ENCODE measurements at places on chromosomes 1 and 21.

DNA sequence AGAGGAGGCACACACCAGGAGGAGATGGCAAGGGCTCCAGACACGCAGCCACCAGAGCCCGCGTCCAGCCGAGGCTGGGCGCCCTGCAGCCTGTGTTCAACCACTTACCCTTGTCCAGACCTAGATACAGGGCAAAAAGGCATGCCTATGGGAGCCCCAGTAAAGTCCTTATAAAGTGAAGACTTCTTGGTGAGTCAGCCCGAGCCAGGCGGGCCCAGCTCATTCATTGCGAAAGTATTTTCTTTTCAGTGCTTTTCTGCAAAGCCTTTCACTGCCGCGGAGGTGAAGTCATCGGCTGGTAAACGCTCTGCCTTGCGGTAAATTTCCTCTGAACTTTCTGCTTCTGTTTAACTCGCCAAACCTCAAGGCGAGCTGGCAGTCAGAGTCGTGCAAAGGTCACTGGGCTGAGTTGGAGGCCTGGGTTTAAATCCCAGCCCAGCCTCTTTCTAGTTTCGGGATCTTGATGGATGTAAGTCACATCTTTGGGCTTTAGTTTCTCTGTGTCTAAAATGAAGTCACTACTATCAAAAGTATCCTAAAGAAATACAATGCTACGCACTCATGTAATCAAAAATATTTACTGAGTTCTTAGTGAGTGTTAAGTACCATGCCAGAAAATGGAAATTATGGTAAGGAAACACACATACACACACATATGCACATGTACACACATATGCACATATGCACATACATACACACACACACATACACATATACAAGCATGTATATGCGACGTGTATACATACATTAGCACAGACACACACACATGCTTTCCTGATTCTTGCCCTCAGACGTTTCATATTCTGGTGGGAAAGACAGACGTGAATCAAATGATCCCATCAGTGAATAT is 54.7 kb upstream of the IFFO2 start:
- peak; percentile 45 for DNase-seq

DNA sequence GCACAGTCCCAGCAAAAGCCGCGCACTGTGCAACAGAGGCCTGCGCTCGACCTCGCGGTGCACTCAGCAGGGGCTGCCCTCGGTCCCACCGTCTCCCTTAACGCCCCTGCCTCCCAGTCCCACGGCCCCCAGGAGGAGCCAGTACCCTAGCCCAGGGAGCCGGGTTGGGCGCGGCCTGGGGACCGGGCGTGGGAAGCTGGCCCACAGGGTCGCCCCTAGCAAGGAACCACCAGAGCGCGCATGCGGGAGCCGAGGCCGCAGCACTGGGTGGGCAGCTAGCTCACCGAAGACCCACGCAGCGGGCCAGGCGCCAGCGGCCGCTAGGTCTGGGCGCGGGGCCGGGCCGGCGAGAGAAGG is 21.6 kb upstream of the ZNF678 start:
- no peak for DNase-seq

GRCh38 chr1:221725735-221726672 is 15.9 kb downstream of the DUSP10 start:
- DNase-seq, result no peak

DNA sequence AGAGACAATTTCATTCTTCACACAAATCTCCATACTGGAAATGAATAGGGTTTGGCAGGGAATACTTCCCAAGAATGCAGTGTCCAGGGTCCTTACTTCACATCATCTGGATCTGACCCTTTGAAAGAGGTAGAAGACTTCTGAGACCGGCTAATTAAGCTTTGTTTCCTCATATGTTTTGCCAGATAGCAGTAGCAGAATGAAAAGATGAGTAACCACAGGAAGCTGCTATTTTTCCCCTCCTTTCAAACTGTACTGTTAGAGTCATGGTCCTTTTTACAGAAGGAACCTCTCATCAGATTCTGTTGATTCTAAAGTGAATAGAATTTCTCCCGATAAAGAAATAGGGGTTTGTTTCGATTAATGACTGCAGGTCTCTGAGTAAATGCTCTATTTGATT is 1.4 kb upstream of the OLFML3 start:
- DNase-seq, result no peak

DNA sequence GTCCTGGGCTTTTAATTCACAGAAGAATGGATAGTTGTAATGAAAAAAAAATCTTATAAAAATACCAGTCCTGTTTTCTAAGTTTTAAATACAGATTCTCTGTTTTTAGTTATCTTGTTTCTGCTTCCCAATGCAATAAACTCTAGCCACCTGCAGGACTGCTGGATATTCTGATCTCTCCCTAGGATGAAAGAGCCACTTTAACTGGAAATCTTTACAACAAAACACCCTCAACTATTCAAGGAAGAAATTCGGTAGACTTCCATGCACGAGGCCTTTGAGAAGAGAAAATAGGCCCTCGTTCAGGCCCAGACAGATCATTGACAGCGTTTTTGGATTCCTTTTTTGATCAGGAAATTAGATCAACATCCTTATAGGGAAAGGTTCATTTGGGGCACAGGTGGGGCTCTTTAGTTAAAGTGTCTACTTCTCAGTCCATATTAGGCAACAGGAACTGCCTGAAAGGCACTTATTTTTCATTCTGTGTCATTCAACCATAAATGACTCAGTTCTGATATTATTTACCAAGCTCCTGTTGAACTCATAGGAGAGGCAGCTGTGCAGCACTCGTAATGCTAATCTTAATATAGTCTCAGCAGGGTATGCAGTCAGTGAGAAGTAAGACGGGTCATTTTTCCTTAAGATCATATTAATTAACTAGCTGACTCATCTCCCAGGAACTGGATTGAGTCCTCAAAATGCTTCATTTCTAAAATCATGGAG is 71.1 kb upstream of the ERRFI1 start:
- no peak for DNase-seq

DNA sequence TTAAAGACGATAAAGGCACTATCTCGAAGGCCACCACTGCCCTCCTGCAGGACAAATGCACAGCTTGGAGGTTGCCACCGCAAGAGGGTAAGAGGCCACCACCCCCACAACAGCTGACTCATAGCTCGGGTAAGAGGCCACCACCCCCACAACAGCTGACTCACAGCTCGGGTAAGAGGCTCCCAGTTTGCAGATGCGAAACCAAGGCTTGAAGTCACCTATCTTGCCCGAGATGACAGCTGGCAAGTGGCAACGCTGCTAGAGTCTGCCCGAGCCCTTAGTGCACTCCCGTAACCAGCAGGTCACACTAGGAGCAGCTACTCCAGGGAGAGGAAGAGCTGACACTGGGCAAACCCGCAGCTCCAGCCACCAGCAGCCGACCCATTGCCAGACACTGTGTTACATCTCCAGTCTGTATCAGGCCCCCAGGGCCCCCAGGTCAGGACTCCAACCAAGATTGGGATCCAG is 17.1 kb upstream of the SPSB1 start:
- DNase-seq, result peak; percentile 62

- DNase-seq, result no peak
Measured at GRCh38 chr1:168246506-168246905, 20.7 kb downstream of the SFT2D2 start.

DNA sequence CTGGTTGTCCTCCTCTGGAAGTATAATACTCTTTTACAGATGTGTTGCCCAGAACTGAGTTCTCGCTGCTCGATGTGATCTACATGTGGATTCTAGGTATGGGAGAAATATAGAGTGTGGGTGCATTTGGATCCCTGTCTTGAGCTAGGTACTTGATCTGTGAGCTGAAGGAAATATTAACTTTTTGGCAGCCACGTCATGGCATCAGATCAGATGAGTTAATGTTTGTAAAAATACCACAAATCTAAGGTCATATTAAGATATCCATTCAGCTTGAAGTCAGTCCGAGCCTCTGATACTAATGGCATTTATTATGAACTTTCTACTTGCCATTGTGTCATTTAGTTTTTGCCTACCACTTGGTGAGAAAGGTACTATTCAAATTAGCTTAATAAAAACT is 24.6 kb downstream of the MAPKAPK2 start:
- DNase-seq, result no peak

- no peak for DNase-seq
Measured at GRCh38 chr1:169245706-169246105, 121.9 kb downstream of the NME7 start.

DNA sequence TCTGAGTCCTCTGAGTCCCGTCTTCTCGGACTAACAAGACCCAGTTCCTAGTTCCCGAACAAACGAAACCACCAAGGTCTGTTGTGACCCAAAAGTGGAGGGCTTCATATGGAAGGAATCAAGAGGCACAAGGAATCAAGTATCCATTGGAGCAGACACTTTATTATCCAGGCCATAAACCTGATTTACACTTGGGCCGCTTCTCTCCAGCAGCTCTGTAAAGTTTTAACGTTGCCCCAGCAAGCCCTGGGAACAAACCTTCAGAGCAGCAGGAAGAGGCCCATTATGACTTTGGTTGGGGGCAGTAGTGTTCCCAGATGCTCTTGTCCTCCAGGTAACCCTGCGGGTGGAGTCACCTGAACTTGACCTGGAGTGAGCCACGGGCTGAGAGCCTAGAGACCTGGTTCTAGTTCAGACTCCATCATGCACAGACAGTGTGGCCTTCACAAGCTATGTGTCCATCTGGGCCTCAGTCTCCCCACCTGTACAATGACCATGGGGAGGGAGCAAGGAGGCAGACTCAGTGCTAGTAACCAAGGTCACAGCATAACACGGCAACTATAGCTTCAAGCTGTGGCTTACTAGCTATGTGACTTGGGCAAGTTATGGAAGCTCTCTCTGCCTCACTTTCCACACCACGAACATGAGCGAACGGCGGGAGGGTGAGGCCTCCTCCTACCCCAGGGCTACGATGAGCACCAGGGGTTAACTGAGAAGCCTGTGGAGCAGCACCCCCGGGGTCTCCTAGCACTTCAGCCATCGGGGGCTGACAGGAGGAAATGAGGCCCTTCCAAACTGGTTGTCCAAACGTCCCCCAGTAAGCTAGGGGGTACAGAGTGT is 95.7 kb downstream of the GLIS1 start:
- no peak for DNase-seq

Measured in GM18507 (cell line).